Activated CD8-positive, alpha-beta memory T cell treated with anti-CD3 and anti-CD28 coated beads, Interleukin-2, amount 50 U/mL, for 48 hours (primary cell): ENCODE measurements at places on chromosomes 3 and 15.

GRCh38 chr3:48466386-48467109 lies 20.0 kb downstream of the ATRIP start:
- DNase-seq = no peak

GRCh38 chr3:32018757-32019564 lies 37.4 kb downstream of the ZNF860 start:
- DNase-seq = no peak

GRCh38 chr15:67472957-67473356 lies 48.0 kb upstream of the C15orf61 start:
- no peak for DNase-seq

GRCh38 chr3:177906578-177907229 lies 629.5 kb upstream of the KCNMB2 start:
- DNase-seq = no peak

GRCh38 chr3:124059580-124059979 lies 67.7 kb upstream of the ROPN1 start:
- no peak for DNase-seq

DNA sequence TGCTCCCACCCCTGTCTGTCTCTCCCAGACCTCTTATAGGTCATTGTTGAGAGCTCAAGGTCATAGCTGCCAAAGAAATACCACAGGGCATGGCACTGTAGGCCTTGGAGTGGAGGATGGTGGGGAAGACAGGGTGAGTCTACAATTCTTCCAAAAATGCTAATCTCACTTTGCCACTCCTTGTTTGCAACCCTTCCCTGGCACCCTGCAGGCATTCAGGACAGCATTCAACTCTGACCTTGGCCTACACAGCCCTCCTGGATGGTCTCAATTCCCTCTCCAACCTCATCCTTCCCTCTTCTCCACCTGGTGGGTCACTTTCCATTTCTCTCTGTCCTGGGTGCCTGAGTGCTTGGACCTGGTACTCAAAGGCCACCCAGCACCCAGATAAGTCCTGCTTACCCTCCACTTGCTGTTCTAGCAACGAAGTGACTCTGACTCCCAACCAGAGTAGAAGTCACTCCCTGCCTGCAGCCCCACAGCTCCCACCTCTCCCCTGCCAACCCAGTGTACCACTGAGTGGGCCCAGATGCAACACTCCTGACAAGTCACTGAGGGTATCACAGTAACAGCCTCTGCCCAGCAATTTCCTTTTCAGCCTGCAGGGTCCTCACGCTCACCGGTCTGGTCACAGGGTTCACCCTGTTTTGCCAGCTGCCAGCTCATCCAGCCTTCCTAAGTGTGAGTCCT lies 36.6 kb downstream of the AMOTL2 start:
- no peak for DNase-seq

DNA sequence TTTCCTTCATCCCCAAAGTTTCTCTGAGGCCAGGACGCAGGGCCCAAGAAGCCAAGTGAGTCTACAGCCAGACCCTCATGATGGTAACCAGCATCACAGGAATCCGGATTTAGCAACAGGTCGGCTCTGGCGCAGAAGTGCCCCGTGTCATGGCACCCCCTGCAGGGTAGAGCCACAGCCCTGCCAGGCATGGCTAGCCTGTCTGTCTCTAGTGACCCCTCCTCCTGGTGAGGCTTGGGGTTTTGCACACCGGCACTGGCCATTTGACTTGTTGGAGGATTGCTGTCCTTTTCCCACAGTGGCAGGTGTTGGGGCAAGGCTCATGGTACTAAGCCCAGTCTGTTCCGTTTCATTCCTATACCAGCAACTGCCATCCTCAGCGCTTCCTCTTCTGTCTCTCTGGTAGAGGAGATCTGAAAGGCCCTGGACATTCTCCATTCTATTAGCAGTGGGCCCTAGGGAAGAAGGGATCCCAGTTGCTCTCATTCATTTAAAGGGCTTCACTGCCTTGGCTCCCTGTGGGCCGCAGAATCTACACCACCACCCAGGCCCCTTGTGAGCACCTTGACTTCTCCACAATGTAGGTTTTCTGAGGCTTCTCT lies 9.4 kb upstream of the CHAC1 start:
- no peak for DNase-seq

DNA sequence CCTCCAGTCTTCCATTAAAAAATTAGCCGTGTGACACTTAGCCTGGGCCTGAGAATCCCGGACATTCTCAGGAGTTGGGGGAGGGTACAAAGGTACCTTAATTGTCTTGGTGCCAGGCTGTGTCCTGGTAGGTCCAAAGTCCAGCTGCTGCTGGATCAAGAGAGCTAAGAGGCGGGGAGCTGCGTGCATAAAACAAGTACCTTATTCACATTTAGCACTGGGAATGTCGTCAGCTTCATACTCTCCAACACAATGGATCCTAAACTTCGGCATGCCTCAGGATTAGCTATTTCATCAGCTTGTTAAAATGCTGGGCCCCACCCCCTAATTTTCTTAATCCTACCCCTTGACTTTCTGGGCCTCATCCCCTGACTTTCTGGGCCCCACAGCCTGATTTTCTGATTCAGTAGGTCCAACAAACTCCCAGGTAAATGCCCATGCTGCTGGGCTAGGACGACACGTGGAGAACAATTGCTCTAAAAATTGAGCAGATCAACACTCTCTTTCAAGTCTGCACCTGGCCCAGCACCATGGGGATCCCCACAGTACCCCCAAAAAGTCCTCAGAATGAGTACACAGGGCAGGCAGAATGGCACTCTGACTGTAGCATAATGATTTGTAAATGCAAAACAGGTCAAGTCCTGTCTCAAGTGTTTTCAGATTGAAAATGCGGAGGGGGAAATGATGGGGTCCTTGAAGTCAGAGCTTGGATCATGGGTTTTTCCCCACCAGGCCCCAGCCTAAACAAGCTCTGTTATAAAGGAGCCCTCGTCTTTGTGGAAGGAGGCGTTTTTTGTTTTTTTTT lies 5.6 kb upstream of the AEN start:
- no peak for DNase-seq

DNA sequence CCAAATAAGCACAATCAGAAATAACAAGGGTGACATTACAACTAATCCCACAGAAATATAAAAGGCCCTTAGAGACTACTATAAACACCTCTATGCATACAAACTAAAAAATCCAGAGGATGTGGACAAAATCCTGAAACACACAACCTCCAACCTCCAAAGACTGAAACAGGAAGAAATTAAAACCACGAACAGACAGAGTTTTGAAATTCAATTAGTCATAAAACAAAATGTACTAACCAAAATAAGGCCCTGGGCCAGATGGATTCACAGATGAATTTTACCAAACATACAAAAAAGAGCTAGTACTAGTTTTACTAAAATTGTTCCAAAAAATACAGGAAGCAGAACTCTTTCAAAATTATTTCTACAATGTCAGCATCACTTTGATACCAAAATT lies 1043.6 kb downstream of the DIPK2A start:
- no peak for DNase-seq

- DNase-seq = no peak
Measured at GRCh38 chr3:156604064-156604641, 49.2 kb upstream of the SSR3 start.

DNA sequence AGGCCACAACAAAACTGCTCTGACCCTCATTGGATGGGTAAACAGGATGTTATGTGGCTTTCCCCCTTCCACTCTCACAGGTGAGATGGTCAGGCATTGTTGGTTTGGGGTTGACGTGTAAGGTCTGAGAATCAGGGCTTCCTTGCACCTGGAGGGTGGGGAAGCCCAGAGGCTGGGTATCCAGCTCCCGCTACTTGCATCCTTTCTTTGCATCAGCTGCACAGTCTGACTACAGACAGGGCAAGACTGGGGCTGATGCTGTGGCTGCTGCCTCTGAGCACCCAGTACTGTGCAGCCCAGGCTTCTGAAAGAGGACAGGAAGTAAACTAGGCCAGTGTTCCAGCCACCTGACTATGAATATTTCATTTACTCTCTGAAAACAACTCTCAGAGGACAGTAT lies 58.0 kb upstream of the ATP2B2 start:
- no peak for DNase-seq

DNA sequence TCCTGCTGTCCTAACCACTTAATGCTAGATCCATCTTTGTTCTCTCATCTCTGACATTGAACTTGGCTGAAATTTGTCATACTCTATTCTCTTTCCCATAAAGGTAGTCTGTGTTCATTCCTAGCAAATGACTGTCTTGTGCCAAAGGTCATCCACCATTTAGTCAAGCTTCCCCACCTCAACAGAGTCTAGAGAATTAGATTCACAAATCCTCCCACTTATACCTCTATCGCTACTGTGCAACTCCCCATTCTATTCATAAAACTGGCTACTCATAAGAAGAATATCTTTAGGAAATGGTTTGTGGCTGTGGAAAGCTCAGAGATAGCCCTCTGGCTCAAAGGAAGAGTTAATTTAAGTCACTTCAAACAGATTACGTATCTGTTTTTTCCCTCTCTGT lies 59.7 kb upstream of the MBNL1 start:
- no peak for DNase-seq

DNA sequence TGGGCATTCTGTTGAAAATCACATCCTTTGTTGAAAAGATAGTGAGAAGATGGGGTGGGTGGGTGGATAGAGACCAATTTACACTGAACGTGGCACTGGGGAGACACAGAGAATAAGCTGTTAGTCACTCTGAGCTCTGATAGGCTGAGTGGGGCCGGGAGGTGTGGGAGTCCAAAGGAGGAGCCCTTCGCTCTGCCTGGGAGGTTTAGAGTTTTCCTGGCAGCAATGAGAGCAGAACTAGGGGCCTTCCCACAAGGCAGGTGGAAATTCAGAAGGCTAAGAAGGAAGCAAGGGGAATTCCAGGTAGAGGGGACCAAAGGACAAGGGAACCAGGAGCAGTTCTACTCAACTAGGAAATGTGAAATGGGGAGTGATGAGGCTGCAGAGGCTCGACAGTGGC lies 272.7 kb downstream of the RPLP1 start:
- no peak for DNase-seq

DNA sequence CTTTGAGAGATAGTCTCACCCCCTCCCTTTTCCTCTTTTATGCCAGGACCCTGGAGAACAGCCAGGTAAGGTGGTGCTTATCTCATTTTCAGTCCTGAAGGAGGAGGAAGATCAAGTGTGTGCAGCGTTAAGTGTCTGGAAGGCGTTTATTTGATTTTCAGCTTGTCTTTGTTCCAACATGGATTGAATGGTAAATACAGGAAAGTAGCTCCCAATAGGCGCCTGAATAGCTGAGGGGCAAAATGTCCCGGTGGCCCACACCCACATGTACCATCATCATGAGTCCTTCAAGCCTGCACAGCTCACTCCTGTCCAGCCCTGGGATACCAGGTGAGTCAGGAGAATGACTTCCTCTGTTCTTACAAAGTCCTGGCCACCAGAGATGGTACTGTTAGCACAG lies 73.5 kb downstream of the CEMIP start:
- no peak for DNase-seq

GRCh38 chr15:38662033-38662802 lies 97.6 kb upstream of the RASGRP1 start:
- no peak for DNase-seq

DNA sequence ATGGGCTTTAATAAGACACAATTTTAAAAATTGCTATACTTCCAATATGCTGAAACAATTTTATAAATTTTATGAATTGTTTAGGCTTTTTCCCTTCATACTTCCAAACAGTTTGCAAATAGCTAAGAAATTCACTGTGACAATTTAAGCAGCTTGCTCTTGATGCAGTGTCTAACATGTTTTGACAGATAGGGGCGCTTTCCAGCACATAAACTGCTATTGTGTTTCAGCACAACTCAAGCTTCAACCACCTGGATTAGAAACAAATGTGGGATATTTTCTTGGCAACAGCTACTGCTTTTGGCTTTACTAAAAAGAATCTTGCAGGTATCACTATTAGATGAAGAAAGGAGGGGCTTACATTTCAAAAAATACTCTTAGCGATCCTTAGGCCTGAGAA lies 565.8 kb upstream of the DPPA4 start:
- DNase-seq = no peak

DNA sequence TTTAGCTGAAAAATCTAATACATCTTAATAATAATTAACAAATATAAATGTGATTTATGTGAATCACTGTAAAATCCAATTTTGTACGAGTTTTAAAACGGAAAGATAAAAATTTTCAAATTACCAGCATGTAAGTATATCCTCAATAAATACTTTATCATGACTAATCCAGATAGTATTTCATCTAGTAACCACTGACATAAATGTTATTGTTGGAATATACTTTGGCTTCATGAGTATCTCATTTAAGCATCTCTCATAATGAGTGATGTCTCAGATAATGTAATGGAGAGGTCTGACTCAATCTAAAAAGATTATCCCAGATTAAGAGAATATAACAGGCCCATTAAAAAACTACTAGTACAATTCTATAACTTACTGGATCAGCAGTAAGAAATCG lies 216.3 kb downstream of the STAG1 start:
- DNase-seq = no peak

- no peak for DNase-seq
Measured at GRCh38 chr3:193080821-193081365, 160.1 kb upstream of the PLAAT1 start.

- DNase-seq = no peak
Measured at GRCh38 chr3:142863930-142864920, 24.7 kb downstream of the PCOLCE2 start.

DNA sequence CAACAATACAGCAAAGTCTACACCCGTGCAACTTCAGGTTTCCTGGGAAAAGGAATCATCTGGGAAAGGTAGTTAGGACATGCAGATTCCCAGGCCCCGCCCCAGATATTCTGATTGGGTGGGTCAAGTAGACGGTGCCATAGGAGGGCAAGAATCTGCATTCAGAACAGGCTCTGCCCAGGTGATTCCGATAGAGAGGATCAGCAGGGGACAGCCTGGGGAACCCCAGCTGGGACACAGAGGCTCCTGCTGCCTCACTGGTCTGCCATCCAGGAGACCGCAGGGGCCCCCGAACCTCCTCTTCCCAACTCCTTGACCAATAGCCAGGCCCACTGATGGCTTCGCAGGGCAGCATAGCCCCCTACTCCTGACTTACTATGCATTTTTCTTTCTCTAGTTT lies 243.4 kb downstream of the VPS13C start:
- DNase-seq = no peak

GRCh38 chr15:101136381-101137268 lies 115.2 kb downstream of the CHSY1 start:
- no peak for DNase-seq

GRCh38 chr3:104536715-104537114 lies 830.0 kb upstream of the ALCAM start:
- no peak for DNase-seq

GRCh38 chr3:177396733-177397132 lies 199.5 kb upstream of the TBL1XR1 start:
- no peak for DNase-seq

DNA sequence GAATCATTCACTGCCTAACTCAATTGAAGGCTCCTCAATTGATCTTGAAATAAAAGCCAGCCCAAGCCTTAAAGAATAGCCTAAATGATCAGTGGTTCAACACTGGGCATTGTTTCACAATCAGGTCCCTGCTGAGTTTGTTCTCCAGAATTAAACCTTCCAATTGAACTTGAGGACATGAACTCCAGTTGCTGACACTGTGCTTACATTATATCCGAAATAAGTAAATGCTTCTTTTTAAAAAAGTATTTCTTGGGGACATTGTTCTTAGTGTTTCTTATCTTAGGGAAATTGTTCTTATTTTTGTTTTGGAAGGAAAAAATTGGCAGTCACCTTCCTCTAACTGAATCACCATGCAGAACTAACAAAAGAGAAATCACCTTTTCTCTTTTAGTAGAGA lies 450.2 kb downstream of the RBMS3 start:
- DNase-seq = no peak

GRCh38 chr3:16604887-16605602 lies at the start of gene DAZL:
Gene DAZL, minus strand, starts transcription at chr3:16605423. Its CDS starts 218 bp downstream, at chr3:16605205.
- DNase-seq = no peak

GRCh38 chr15:76866716-76867321 lies 38.3 kb downstream of the SCAPER start:
- no peak for DNase-seq

- DNase-seq = no peak
Measured at GRCh38 chr15:22810033-22810852, 23.8 kb downstream of the NIPA1 start.
